Activated T-cell treated with anti-CD3 and anti-CD28 coated beads for 4 hours (primary cell): ENCODE measurements at places on chromosomes 5 and 9.

DNA sequence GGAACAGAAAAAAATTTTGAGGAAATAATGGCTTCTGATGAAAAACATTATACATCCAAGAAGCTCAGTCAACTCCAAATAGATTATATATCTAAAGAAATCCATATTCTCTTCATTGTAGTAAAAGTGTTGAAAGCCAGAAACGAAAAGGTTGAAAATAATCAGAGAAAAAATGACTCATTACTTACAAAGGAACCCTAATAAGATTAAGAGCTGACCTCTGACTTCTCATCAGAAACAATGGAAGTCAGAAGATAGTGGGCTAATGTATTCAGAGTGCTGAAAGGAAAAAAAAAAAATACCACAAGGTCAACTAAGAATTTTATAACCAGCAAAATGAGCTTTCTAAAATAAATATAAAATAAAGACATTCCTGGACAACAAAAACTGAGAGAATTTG lies 60.0 kb downstream of the HSD17B4 start:
- DNase-seq: no peak

GRCh38 chr5:143153332-143154119 lies 250.0 kb downstream of the NR3C1 start:
- no peak for DNase-seq

DNA sequence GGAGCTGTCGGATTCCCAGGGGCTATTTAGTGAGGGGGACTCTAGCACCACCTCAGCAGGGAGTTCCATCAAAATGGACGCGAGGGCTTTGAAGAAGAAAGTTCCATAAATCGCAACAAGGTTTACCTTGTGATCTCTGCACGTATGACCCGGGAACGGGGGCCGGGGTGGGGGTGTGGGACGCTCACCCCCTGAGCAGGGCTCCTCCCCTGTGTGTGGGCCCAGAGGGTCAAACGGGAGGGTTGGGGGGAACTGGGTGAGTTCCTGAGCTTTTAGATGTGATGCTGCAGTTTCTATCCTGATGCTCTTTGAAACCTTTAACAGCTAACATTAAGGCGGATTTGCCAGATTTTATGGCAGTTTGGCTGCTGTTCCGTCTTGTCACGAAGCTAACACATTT lies 18.9 kb upstream of the LRRC14B start:
- DNase-seq: no peak

GRCh38 chr9:5971740-5972139 lies 43.7 kb downstream of the RANBP6 start:
- DNase-seq: no peak

DNA sequence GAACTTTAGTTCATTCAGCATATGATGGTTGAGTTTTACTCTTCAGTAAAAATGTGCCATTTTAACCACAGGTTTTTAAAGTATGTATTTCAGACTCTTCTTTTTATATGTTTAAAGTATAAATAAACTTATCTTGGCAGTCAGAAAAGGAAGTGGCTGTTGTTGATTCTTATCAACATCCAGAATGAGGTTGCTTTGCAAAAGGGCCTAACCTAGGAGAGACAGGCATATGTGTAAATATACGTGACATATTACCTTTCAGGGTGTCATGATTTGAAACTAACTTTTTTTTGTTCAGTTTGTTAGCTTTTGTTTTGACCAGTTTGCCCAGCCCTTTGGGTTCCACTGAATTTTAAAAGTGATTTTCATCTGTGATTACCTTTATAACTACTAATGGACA lies 7.4 kb downstream of the SMARCA2 start:
- no peak for DNase-seq

- no peak for DNase-seq
Observed at GRCh38 chr9:4581035-4581760, 80.9 kb upstream of the PLPP6 start.

DNA sequence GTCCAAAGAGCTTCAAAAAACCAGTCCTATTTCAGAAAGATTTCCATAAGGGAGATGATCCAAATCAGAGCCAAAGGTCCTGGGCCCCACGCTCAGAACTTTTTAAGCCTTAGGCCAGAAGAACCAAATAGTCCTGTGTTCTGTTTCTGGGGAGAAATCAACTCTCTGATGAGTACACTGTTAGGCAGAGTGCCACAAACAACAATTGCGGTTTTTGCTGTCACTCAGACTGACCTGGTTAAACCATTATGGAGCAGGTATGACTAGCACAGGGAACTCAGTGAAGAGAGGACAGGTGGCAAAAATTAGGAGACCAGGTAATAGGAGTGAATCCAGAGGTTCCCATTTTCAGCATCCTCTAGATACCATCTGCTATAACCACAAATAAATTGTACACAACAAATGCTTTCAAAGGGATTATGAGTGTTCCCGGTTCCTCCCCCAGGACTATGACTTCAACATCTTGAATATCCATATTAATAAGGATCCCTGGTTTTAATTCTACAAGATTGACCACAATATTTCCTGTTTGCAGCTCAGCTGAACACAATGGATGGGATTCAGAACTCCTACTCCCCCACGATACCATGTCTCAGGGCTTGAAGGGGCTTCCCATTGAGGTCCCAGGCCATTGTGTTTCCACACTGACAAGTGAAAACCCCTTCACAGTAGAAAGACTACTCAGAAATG lies 52.1 kb upstream of the FREM1 start:
- no peak for DNase-seq

DNA sequence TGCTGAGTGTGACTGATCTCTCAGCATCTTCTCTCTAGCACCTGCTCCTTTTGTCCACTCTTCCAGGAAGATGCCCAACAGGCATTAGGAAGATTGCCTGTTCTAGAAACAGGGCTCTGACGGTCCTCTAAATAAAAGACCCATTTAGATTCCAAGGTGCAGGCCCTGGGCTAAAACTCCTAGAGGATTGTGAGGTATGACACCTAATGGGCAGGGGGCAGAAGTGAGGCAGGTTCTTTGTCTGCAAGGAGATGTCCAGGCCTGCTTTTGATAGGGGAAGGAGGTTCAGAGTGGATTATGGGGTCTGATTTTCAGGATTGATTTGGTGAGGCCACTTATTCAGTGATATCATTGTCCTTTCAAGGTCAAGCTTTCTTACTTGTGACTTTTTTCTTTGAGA lies 140.8 kb upstream of the TRPC7 start:
- DNase-seq: no peak

DNA sequence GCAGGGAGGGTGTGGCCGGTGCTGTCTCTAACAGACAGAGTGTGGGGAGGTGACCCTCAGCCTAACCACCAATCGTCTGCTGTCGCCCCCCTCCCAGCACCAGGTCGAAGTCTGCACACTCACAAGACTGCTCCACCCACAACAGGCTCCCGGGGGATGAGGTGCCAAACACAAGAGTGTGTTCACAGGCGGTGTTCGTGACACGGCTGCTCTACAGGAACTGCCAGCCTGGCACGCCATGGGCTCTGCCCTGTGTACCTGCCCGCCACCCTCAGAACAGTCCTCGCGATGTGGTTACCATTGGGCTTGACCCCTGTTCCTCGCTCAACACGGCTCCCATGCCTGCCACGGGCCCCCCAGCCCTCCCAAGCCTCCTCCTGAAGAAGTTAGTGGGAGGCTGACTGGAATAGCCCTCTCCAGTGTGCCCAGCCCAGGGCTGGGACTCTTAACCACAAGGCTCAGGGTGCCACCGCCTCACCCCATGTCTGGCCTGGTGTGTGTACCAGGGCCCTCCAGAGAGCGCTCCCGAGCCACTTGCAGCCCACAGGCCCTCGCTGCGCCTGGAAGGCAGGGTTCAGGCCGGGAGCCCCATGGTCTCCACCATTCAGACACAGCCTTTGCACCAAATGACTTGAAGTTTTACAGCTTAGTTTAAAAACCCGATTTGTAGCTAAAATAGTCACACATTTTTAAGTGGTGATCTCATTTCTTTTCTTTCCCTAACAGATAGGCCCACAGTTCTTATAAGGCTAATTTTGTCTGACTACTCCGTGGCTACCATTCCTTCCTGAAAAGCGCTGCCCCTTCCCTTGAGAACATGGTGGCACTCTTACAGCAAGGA lies 102.5 kb downstream of the CAMSAP1 start:
- no peak for DNase-seq

DNA sequence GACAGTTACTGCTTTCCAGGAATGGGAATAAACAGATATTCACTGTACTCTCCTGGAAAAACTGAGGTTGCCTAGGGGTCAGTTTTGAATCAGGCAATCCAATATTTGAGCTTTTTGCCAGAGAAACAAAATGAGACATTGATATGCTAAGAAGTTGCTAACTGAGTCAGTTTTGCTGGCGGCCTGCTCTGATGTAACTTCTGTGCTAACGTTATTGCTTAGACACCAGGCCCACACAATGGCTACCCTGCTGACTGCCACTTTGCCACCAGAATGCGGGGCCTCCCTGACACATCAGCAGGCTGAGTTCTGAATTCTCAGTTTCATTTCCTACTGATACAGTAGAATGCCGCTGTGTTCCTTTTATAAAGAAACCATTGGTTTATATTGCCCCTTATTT lies 18.2 kb upstream of the ZNF618 start:
- no peak for DNase-seq

- DNase-seq: no peak
Observed at GRCh38 chr9:87118594-87118993, 171.3 kb upstream of the GAS1 start.

- no peak for DNase-seq
Observed at GRCh38 chr9:111833941-111834340, 39.2 kb upstream of the SHOC1 start.

GRCh38 chr9:89841456-89841855 lies 236.6 kb downstream of the GADD45G start:
- DNase-seq: no peak

DNA sequence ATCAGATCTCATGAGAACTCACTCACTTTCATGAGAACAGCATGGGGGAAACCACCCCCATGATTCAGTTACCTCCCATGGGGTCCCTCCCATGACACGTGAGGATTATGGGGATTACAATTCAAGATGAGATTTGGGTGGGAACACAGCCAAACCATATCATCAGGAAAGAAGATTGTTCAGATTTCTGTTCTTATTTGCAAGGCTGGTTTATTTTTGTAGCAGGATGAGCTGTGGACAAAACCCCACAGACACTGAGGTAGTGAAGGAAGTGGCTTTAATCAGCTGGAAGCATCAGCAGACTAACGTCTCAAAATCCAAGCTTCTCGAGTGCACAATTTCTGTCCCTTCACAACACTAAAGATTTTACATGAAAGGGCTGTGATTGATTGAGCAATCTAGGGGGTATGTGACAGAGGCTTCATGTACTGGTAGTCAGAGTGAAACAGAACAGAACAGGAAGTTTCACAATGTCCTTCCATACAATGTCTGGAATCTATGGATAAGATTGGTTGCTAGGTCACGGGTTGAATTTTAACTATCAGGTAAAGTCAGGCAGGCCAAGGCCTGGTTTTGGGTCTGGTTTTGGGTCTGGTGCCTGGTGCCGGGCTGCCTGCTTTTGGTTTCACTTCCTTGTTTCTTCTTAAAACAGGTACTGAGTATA lies 91.3 kb upstream of the ZNF366 start:
- DNase-seq: no peak

DNA sequence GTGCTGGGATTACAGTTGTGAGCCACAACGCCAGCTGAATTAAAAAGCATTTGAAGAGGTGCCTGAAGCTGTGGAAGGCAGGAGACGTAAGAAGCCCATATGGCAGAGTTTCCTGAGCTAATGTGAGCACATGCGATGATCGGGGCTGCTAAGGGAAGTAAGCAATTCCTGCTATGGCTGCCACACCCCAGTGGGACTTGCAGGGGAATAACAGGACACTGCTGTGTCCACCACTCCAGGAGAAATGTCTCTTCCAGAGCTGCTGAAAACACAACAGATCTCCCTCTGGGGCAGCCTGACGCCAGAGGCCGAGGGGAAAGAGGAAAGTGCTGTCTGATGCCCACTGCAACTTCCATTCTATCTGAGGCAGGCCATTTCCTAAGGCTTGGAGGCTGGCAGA lies 46.2 kb upstream of the ANKRD55 start:
- no peak for DNase-seq

DNA sequence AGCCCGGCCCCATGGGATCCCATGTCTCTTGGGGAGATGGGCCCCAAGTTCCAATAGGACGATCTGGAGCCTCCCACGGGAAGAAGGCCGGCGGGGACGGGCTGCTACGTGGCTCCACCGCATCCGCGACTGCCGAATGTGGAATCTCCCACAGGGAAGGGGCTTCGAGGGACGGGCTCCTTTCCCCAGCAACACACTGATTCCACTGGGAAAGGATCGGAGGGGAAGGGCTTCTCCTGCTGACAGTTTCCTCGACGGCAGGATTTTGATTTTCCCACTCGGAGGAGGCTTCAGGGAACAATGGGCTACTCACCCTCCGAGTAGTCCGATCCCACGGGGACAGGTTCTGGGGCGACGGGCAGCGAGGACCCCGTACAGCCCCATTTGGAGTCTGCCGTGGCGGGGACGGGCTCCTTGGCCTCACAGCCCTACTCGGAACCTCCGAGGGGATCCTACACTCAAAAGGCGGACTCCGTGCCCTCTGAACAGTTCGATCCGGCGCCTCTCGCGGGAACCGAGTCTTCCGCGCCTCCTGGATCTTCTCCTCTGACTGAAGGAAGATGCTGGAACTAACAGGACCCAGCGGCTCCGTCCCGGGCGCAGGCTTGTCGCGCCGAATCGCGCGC lies 1.3 kb downstream of the PROB1 start:
- DNase-seq: no peak

- no peak for DNase-seq
Observed at GRCh38 chr5:72191404-72191803, 84.1 kb downstream of the MAP1B start.

DNA sequence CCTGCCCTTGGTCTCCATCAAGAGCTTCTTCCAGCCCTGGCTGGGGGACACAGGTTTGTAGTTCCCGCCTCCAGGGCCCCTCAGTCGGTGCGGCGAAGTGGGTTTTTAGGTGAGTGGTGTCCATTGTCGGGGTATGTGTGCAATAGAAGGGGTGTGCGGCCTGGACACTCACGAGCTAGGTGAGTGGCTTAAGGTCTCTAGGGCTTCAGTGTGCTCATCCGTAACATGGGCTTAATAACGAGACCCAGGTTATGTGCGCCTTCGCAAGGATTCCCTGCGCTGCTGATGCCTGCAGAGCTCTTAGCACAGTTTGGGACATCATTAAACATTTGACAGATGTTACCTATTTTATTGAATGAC lies 656 bp downstream of the CEP78 start:
- no peak for DNase-seq
